ENCODE measurements at places on chromosomes 3 and 15.

- no peak for ATAC-seq
These were observed 40.5 kb upstream of the EIF1B start for GRCh38 chr3:40268802-40269524.

DNA sequence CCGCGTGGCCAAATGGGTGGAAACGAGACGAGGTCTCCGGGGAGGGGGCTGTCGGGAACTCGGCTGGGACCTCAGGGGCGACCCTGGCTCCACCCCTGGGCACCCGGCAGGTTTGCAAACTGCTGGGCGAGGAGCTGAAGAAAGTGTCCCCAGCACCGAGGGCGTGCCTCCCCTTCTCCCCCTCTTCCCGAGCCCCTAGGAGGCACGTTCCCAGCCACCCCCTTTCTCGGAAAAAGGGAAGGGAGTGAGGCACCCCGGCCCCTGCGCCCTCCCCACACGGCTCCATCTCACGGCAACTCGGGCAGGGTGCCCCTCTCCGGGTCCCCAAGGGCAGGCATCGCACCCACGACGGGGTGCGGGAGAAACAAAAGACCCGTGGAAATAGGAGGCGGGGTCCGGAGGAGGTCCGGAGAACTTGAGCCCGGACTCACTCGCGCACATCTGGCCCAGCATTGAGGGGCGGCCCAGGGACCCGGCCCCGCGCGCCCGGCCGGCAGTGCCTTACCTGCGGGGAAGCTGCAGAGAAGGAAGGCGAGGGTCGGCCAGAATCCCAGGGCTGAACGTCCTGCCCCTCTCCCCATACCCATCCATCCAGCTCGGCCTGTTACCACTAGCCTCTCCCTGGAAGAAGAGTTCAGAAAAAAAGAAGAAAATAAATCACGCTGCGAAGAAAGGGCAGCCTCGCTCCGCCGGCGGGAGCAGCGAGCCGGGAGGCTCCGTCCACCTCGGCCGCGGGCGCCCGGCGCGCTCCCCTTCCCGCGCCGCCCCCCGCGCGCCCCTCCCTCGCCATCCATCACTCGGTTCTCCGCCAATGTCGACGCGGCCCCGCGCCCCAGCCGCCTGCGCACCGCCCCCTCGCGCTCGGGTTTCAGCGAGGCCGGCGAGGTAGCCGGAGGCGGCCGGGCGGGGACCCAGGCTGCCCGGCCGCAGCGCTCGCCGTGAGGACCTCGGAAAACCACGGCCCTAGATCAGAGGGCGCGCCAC, 16.3 kb downstream of the RGMA start:
- ATAC-seq = peak; percentile 91

- no peak for ATAC-seq
These were observed 98.2 kb downstream of the DMXL2 start for GRCh38 chr15:51524376-51524775.

- ATAC-seq = no peak
These were observed 36.5 kb upstream of the KLHL6 start for GRCh38 chr3:183591881-183592521.

DNA sequence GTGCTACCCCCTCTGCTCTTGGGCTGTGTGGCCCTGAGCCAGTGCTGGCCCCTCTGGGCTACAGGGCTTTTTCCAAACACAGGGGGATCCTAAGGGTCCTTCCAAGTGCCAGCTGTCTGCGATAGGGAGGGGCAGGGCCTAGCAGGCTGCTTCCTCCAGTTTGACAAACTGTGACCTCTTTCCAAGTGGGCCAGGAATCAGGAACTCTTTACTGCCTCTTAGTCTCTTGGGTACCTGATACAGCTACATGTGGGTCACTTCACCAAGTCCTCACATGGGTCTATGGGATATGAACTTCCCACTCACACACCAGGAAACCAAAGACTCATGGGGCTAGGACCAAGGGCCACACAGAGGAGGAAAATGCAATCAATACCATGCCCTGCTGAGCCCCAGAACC, 25.4 kb downstream of the SEC61A1 start:
- ATAC-seq = no peak

DNA sequence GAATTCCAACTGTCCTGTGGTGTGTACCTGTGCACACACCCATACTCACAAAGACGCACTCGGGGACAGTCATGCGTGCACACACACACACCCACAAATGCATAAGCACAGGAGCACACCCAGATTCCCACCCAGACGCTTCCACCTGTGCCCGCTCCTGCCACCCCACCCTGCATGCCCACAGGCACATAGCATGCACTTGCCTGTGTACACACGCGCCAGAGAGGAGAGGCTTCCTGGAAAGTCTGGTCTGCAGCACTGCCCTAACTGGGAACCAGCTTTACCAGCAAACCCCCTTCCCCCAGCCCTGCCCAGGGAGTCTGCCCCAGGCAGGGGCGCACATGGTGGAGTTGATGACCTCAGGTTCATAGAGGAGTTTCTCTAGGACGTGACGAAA, 246.2 kb downstream of the UACA start:
- no peak for ATAC-seq

DNA sequence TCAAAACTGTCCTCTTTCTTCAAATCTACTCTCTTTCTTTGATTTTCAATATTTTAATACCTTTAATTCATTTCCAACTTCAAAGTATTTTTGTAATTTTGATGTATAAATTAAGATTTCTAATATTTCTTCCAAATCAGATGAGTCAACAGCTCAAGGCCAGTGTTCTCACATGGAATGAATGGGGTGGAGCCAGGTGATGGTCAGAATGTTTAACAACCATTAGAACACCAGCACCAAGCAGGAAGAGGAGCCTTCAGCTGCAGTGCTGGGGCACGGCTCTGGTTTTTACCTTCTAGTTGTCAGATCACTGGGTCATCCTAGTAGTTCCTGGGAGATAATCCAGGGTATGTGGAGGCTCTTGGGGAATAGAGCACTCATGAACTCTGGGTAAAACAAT, 494.5 kb upstream of the PDZRN3 start:
- ATAC-seq = no peak

GRCh38 chr3:123621186-123621849, 36.5 kb upstream of the HACD2 start:
- no peak for ATAC-seq

DNA sequence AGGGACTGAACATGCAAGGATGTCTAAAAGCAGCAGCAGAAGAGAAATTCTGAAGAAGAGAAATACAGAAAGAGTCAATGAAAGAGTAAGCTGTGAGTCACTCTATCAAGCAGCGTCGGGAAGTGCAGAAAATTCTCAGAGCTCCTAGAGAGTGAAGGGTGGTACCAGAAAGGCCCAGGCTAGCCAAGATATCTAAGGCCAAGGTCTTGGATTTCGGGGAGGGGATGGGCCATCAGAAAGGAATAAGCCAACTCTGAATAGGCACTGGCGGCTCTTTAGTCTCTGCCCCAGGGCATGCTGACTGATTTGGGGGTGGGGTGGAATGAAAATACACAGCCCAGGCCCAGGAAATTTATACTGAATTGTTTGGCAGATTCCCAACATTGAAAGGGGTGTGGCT, 70.8 kb downstream of the GPR156 start:
- ATAC-seq = peak; percentile 60

DNA sequence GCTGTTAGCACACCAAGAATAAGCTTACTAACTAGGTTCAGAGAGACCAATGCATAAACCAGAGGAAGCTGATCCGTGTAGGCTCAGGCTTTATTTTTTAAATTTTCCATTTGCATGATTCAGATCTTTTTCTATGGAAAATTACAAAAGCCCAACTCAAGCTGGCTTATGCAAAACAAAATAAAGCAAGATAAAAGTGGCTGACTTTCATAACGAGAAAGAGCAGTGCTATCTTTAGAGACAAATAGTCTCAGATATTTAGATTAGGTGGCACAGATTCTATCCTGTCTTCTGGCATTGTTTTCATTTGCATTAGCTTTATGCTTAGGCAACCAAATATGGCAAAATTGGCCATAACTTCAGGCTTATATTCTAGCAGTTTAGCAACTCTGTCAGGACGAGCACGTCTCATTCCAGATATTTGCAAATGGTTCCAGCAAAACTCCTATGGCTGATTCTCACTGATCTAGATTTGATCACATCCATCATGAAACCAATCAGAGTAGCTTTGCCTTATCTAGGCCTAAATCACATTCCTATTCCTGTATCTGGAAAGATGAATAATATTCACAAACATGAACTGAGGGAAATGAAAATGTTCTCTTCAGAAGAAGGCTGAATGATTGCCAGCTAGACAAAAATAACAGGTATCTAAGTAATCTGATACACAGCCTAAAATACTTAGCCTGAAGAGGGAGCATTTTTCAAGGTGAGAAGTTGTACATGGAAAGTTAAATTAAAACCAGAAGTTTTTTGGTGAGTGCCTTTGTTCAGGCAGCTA, 216.4 kb upstream of the DPPA4 start:
- peak; percentile 77 for ATAC-seq

DNA sequence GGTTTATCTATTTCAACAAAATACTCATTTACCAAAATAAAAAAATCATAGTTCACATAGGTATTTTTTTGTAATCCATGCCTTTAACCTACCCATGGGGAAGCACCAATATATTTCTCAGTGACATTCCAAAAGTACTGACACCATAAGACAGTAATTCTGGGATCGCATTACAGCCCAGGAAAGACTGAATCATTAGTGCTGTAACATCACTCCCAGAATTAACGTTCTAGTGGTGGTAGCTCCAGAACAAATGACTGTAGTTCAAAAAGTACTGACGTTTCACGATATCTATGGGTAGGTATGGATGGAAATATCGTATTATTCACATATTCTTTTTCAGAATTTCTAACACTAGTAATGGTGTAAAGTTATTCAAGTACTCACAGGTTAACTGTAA, 54.3 kb upstream of the NEK10 start:
- peak; percentile 94 for ATAC-seq

DNA sequence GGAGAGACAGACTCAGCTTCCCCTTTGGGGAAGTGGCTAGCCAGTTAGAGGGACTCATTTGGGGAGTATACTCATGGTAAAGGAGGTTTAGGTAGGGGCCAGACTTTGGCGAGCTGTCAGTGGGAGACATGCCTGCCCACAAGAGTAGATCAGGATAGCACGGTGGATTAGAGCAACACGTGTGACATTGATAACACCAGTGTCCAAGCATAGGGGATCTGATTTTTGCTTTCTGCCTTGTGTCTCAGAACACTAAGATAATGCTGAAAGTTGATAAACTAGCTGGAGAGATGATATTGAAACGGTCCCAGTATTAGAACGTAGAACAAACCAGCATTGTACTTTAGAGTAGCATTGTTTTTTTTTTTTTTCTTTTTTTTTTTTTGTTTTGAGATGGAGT, 25.9 kb downstream of the MAP6D1 start:
- ATAC-seq = no peak

- no peak for ATAC-seq
These were observed 33.3 kb downstream of the SETD5 start for GRCh38 chr3:9430733-9431132.

GRCh38 chr3:9213019-9213634, 36.3 kb downstream of the SRGAP3 start:
- ATAC-seq = no peak

DNA sequence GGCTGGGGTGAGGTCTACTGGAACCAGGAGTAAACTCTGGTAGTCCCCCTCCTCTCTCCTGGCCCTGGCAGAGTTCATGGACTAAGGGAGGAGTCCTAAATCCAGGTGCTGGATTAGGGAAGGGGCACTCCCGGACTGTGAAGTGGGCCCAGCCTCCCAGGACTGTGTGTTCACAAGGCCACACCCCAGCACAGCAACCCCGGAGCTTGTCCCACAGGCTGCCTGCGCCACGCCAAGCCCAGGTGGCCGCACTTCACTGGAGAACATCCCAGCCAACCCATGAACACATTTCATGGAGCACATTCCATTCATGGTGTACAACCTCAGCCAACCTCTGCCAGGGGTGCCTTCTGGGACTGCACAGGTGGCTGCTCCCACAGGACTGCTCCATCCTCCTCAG, 8.2 kb downstream of the ARPIN start:
- no peak for ATAC-seq

DNA sequence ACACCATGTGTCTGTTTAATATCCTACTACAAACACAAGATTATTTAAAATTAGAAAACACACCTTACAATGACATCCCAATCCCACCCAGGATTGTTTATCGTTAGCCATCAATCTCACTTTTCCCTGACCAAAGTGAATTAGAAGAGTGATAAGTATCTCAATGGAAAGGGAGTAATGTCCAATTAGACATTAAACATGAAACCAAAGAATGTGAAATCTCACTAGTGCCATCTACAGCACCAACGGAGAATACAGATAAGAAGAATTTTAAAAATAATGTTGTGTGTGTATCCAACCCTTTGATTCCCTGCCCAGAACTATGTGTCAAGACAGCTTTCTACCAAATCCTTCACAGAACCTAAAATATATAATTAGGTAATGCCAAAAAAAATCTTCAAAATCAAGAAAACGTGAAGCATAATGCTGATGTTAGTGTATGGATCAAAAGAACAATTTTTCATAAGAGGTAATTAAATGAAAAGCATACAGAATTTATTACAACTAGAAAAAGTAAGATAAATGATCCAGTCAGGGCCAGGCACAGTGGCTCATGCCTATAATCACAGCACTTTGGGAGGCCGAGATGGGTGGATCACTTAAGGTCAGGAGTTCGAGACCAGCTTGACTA, 64.2 kb downstream of the SCAPER start:
- ATAC-seq = peak; percentile 80

DNA sequence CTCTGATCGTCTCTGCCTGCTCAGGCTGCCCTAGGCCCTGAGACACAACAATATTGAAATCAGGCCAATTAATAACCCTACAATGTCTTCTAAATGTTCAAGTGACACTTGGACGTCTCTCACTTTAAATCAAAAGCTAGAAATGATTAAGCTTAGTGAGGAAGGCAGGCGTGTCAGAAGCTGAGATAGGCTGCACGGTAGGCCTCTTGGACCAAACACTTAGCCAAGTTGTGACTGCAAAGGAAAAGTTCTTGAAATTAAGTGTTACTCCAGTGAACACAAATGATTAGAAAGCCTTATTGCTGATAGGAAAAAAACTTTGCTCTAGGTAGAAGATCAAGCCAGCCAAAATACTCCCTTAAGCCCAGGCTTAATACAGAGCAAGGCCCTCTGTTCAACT, 2.2 kb downstream of the HPS3 start:
- ATAC-seq = no peak

DNA sequence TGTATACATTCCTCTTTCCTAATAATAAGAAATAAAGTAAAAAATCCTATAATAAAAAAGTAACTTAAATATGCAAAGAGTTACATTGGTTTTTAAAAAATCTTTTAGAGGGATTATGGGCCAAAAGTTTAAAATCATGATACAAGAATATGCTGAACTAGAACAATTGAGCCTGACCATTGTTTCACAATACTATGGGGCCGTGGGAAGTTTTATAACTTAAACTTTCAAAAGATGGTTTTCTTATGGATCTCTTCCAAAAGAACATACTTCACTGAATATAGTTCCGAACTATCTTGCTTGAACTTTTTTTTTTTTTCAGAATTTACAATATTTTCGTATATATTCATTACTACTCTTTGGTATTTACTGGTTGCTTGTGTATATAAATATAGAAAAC, 97.6 kb downstream of the NFKBIZ start:
- ATAC-seq = no peak

- ATAC-seq = peak; percentile 85
These were observed 12.8 kb downstream of the LXN start for GRCh38 chr3:158659454-158660237.

GRCh38 chr3:97957617-97958311, 14.5 kb downstream of the RIOX2 start:
- no peak for ATAC-seq

GRCh38 chr3:32106929-32107362, 526 bp downstream of the GPD1L start:
- ATAC-seq = peak; percentile 4

- peak; percentile 29 for ATAC-seq
These were observed 62.5 kb downstream of the LRRC49 start for GRCh38 chr15:70955151-70955550.

All from SK-N-SH treated with all-trans-retinoic acid at 6 μM for 48 hours (cell line).